ENCODE measurements at places on chromosomes 6 and 20.

DNA sequence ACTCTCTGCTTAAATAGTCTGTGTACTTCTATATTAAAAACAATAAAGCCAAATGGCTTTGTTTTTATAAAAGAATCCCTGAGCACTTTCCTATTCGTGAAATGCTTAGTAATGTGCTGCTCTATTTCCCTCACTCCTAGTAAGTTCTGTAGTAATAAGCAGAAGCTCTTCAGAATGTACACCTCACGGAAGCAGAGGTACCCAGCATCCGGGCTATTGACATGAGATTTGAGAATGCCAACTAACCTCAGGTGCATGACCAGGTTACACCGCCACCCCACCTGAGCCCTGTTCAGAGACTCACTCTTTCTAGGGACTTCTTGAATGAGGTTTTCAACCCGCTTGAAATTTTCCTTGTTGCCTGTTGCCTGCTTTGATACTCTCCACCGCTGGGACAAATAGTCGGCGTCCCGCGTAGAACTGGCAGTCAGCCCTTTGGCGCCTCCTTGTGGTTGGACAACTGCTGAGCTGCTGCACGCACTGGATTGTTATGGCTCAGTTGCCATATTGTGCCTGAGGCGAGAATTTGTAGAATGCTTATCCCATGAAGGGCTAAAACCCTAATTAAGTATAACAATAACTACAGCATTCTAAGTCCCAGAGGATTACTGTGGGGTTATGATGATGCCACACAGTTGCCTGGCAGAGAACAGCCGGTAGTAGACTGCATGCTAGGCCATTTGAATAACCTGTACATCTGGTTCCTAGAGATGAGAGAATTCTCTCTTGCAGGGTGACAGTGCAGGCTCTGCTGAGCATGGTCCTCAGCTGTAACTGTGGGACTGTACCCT lies 95.4 kb downstream of the KHDC1L start:
- peak; percentile 95 for DNase-seq

DNA sequence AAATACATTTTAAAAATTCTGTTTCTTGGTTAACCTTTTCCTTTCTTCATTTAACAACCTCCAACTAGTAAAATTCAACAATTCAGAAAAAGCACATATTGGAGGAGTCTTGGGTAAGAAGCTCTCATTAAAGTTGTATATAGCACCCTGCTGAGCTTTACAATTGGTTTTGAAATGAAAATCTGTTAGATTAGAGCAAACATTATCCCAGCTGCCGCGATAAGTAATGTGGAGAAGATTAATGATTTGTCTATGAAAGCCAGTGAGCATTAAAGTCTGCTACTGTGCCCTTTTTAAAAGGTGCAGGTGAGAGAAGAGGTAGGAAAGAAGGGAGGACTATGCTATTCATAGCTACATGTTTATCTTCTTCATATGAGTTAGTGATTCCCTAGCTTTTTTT lies 201.5 kb downstream of the ZFAND3 start:
- peak; percentile 16 for DNase-seq

- DNase-seq = no peak
Measured at GRCh38 chr20:1273366-1273765, 7.3 kb downstream of the SNPH start.

DNA sequence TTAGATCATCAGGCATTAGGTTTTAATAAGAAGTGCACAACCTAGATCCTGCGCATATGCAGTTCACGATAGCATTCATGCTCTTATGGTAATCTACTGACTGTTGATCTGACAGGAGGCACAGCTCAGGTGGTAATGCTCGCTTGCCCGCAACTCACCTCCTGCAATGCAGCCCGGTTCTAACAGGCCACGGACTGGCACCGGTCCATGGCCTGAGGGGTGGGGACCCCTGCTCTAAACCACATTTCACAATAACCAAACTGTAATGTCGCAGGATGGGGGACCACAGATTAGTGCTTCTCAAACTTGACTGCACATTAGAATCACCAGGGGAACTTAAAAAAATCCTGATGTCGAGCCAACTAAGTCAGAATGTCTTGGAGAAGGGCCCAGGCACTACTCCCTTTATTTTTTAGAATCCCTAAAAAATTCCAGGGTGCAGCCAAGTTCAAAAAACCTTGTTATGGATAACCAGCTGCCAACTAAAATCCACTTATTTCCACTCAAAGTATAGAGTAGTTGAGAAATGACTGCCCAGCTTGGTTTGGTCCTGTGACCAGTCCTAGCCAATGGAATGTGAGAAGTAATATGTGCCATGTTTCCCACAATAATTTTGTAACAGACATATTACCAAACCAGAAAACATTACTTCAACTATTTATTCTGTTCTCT lies 3.1 kb downstream of the SHPRH start:
- no peak for DNase-seq

- DNase-seq = no peak
Measured at GRCh38 chr6:113642001-113642713, 215.0 kb upstream of the MARCKS start.

- no peak for DNase-seq
Measured at GRCh38 chr6:38525888-38526287, 113.8 kb downstream of the BTBD9 start.

- DNase-seq = no peak
Measured at GRCh38 chr6:107538856-107539387, 49.0 kb downstream of the SOBP start.

DNA sequence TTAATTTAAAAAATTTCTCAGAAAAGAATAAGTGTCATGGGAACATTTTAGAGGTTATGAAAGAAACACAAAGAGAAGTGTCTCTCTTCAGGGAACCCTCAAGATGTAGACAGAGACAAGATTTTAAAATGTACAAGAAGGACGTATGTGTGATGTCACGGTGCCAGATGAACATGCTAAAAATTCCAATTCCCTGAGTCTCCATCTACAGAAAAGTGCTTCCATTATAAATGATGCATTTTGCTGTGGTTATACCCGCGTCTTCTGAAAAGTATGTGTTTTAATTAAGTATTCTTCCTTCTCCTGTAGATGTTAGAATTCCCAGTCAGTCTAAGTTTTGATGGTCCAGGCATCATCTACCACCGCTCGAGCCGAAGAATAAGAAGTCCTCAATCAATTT lies 489.1 kb downstream of the PREX1 start:
- DNase-seq = no peak

GRCh38 chr20:24691901-24692351 lies 222.5 kb downstream of the SYNDIG1 start:
- DNase-seq = no peak

DNA sequence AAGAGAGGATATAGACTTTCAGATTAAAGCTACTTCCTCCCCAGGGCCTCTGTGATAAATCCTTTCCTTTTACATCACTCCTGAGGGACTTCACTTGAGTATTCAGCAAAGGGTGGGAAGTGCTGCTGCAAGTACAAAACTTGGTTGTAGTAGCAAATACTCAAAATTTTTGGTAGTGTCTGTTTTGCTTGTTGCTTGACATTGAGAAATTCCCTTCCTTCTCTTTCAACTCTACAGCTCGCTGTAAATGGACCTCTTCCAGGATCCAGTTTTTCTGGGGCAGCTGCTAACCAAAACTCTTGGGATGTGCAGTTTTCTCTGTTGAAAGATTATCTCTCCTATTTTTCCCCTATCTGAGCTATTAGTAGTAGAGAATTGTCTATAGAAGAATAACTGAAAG lies 472.0 kb downstream of the CD109 start:
- DNase-seq = no peak

DNA sequence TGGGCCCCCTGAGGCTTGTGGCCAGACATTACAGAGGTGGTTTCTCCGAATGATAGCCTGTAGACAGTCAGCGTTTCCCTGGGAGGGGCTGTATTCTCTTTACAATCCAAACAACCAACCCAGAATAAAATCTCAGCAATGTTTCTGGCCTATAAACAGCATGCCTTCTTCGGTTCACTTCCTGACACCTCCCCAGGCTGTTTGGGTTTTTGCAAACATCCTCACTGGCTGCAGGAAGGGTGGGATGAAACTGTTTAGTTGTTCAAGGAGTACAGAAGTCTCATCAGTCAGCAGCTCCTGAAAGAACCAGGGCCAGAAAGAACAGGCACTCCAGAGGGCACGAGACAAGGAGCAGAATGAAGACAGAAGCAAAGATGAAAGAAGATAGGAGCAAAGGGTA lies 350.0 kb downstream of the QKI start:
- no peak for DNase-seq

GRCh38 chr6:119979862-119980261 lies 630.3 kb upstream of the MAN1A1 start:
- no peak for DNase-seq

DNA sequence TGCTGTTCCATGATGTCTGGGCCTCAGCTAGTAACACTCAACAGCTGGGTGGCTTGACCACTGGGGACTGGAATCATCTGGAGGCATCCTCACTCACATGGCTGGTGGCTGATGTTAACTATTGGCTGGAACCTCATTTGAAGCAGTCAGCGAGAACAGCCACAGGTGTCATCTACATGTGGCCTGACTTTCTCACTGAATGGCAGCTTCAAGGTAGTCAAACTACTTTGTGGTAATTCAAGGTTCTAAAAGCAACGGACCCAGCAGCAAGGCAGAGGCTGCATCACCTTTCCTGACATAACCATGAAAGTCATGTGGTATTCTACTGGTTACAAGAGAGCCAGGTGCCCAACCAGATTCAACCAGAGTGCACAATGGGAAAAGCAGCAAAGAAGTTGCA lies 115.9 kb upstream of the DST start:
- no peak for DNase-seq

GRCh38 chr6:167668019-167668753 lies 158.5 kb upstream of the AFDN start:
- no peak for DNase-seq

DNA sequence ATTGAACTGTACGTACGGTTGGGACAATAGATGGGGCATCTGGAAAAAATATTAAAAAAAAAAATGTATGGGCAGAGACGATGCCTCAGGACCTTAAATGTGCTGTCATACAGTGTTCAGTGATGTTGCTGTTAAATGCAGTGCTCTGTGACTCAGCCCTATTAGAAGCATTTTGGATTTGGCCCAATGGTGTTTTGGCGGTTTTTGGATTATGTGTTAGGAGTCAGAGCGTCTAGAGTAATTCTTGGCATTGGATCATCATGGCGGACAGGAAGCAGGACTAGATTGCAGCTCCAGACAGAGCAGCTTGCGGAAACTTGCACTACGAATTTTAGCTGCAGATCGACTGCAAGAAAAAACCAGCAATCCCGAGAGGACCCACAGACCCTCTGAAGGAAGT lies 280.0 kb downstream of the SOX4 start:
- no peak for DNase-seq

DNA sequence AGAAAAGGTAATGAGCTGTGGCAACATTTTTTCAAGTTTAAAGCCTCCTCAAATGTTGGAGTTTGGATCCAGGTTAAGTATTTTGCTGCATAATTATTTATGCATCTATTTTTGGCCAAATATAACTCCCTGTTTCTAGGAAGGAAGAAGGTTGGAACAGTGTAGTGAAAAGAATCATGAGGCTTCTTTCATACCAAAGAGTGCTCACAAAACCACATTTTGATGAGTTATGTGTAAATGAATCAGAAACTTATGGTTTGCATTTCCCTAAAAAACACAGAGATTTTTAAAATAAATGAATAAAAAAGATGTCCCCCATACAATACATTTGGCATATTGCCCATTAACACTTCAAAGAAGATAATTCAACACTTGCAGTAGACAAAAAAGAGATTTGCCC lies 246.9 kb upstream of the PRDM1 start:
- DNase-seq = no peak

GRCh38 chr20:19973961-19974629 lies 43.1 kb upstream of the NAA20 start:
- DNase-seq = no peak

DNA sequence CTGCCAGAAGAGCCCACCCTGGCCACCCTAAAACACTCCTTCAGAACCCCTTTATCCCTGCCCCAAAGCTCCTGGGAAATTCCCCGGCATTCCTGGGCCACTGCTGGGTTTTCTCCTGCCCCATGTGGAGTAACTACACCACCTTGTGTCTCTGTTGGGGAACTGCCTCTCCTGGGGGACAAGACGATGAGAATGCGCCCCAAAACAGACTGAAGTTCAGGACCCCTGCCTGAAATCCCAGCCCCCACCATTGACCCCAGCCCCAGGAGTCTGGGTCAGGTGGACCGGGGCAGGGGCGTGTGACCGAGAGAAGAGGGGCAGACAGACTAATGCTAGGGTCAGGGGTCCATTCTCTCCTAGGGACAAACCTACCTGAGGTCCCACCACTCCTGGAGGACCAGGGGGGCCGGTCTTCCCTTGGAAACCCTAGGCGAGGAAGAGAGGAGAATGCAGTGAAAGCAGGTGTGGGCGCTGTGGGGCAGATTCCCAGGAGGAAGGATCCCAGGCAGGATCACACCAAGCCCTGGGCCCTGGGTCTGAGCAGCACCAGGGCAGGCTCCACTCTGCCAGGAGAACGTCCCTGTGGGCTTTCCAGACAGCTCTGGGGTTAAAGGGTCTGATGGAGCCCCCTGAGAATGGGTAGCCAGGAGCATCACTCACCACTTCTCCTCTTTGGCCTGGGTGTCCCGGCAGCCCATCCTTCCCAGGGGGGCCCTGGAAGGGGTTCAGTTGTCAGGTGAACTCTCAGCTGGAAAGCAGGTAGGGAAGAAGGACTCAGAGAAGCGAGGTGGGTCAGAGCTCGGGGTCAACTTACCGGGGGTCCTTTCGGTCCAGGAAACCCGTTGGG lies 19.4 kb downstream of the COL11A2 start:
- DNase-seq = peak; percentile 18
